ENCODE measurements at places on chromosomes 12 and 14.

- H3K27ac ChIP-seq: no peak overlapping the region
- H3K27me3 ChIP-seq: no peaks in the 10 kb centered on the region
- H3K36me3 ChIP-seq: no peaks in the 10 kb centered on the region
- no peaks in the 10 kb centered on the region for H3K4me1 ChIP-seq
Measured at GRCh38 chr12:132275110-132275531, 54.3 kb downstream of the GALNT9 start.

- H3K4me3 ChIP-seq: no peak overlapping the region
- H3K36me3 ChIP-seq: no peaks in the 10 kb centered on the region
- H3K27me3 ChIP-seq: no peaks in the 10 kb centered on the region
- no peak for DNase-seq
- no peak overlapping the region for H3K27ac ChIP-seq
- H3K4me1 ChIP-seq: no peaks in the 10 kb centered on the region
Measured at GRCh38 chr14:50970886-50971781, 26.9 kb upstream of the PYGL start.

DNA sequence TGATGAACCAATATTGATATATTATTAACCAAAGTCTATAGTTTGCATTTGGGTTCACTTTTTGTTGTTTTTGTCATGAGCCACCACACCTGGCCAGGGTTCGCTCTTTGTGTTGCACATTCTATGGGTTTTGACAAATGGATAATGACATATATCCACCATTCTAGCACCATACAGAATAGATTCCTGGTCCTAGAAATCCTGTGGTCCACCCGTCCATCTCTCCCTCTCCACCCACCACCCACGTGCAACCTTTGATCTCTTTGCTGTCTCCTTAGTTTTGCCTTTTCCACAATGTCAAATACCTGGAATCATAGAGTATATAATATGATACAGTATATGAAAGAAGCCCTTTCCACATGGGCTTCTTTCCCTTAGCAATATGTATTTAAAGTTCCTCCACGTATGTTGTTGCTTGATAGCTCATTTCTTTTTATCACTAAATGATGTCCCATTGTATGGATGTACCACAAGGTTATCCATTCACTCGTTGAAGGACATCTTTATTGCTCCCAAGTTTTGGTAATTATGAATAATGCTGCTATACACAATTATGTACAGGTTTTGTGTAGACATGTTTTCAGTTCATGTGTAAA, 7.4 kb downstream of the RPL6 start:
- H3K27me3 ChIP-seq: no peaks in the 10 kb centered on the region
- no peaks in the 10 kb centered on the region for H3K36me3 ChIP-seq
- no peak for DNase-seq
- H3K4me3 ChIP-seq: no peak overlapping the region
- H3K4me1 ChIP-seq: peaks cover under 1% of the 10 kb centered on the region
- H3K27ac ChIP-seq: no peak overlapping the region

DNA sequence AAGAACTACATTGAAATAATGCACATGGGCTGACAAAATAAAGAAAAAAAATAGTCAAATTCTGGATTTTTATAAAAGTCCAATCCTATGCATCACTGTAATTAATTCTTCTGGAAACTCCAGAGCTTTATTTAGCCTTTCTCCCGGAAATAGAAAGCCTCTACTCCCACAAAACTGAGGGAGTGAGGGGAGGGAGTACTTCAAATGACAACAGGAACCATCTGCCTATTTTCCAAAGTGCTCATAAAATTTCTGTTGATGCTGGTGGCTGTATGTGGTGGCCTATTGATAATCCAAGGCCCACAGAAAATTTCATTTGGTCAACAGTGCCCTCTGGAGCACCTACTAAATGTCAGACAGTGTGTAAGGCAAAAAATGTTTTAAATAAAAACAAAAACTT, 64.6 kb downstream of the KIF21A start:
- DNase-seq: no peak
- H3K4me3 ChIP-seq: no peak overlapping the region
- H3K27ac ChIP-seq: no peak overlapping the region
- H3K4me1 ChIP-seq: no peaks in the 10 kb centered on the region

GRCh38 chr12:49026678-49027480, 8.3 kb upstream of the PRKAG1 start:
- no peaks in the 10 kb centered on the region for H3K4me1 ChIP-seq
- no peak overlapping the region for H3K4me3 ChIP-seq
- no peak for DNase-seq
- no peaks in the 10 kb centered on the region for H3K36me3 ChIP-seq
- no peak overlapping the region for H3K27ac ChIP-seq
